ENCODE measurements at places on chromosomes 3 and 15. TPM values are rescaled to one million over a fixed set of nuclear protein-coding genes. Genes with fewer than 3 reads are reported as not detected.

DNA sequence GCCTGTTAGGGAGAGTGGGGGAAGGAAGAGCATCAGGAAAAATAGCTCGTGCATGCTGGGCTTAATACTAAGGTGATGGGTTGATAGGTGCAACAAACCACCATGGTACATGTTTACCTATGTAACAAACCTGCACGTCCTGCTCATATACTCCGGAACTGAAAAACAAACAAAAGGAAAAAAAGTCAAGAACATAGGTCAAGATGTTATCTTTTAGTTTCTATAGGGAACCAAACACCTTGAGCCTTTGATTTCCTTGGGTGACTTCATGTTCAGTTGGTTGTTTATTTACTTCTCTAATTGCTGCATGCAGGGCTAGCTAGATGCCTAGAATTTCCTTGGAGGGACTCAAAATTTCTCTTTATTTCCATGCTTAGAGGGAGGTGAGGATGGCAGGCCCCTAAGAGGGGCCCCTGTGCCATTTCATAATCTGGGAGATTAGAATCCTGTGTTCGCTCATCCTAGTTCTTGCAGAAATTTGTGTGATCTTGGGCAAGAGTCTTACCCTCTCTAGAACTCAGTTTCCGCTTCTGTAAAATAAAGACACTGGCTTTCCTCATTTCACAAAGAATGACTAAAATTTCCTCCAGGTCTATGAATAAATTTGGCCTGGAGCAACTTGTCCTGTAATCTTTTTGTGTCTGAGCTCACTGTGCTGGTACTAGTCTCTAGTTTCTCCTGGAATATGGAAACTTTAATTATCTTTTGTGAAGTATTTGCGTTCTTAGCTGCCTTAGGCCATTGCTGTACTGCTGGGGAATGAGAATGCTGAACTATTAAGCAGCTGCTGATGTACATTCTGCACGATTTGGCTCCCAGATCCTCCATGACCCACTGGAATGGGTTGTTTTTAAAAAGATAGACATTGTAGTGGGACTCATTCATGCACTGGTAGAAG, 457.5 kb downstream of the EDEM1 start:
- no peak for DNase-seq

DNA sequence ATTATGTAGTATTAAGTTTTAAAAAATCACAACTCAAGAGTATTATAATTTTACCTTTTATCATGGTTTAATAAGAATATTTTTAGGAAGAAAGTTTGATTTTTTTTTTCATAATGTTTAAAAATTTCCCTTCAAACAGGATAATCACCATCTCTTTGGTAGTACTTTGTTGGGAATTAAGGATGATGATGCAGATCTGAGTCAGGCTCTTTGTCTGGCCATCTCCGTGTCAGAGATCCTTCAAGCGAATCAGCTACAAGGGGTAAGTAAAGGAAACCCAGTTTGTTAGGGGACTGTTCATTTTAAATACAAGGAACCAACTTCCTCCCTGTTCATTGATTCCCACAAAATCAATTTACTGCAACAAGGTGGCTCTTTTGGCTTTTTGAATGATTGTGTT, 36.8 kb upstream of the NIT2 start:
- DNase-seq = no peak

The TNFAIP8L3 gene
- not detected for polyA plus RNA-seq

- no peak for DNase-seq
These were observed 11.7 kb downstream of the SCAANT1 start for GRCh38 chr3:63900459-63900858.

The SLC4A7 gene
- polyA plus RNA-seq = 13.1 TPM

DNA sequence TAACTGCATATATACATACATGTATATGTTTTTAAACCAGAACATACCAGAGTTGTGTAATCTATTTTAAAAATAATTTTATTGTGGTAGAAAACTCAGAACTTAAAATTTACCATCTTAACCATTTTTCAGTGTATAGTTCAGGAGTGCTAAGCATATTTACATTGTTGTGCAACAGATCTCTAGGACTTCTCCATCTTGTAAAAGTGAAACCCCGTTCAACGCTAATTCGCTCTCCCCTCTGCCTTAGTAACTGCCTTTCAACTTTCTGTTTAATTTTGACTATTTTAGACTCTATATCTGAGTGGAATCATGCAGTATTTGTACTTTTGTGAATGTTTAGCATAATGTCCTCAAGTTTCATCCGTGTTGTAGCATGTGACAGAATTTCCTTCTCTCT, 51.8 kb upstream of the SSR3 start:
- no peak for DNase-seq

The SCAMP2 gene
- polyA plus RNA-seq = 119 TPM

All from naive thymus-derived CD8-positive, alpha-beta T cell (primary cell).